Hypothalamus (tissue), 51 donors: ENCODE measurements at places on chromosomes 7 and 10.

- DNase-seq, result no peak
Measured at GRCh38 chr7:51467384-51468017, 150.9 kb upstream of the COBL start.

DNA sequence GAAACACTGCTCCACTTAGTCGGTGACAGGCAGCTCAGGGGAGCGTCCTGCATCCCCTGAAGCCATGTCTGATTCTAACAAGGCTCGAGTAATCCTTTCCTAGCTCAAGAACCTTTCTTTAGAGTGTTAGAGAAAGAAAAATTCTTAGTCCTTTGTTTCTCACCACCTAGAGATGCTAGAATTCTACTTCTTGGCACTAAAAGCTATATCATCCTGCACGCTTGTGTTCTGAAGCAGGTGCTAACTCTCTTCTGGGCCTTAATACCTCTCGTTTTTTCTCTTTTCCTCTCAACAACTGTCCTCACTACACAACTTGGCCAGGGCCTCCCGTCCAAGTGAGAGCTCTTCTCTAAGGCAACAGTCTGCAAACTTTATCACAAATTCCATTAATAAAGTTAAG, at the start of gene LYZL2:
LYZL2 (minus strand) TSS at position 101 of the 400 bp plus-strand sequence. CDS start 2,838 bp downstream, outside the sequence.
- no peak for DNase-seq

DNA sequence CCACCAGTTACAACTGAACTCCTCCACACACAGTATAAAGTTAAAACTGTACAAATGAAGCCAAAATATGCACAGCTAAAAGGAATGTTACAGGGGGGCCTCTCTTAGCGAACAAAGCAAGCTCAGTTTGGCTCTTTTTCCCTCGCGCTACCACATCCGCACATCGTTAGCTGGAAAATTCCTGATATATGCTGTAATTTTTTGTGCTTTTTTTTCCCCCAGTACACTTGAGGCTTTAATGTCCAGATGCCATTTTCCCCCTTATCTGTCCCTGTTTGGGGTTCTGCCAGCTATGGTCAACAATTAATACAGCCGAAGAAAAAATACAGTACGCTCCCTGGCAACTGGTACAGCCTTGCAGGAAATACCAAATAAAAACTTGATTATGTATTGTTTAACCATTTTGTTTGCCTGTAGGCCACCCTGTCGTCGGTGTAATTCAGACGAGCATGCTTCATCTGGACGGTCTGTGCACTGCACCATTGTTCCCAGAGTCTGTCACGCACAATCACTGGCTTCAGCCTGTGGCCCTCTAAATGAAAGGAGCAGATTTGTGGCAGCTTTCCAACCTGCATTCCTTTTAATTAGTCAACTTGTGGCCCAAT, 108.1 kb upstream of the FAM133B start:
- peak; percentile 62 for DNase-seq

DNA sequence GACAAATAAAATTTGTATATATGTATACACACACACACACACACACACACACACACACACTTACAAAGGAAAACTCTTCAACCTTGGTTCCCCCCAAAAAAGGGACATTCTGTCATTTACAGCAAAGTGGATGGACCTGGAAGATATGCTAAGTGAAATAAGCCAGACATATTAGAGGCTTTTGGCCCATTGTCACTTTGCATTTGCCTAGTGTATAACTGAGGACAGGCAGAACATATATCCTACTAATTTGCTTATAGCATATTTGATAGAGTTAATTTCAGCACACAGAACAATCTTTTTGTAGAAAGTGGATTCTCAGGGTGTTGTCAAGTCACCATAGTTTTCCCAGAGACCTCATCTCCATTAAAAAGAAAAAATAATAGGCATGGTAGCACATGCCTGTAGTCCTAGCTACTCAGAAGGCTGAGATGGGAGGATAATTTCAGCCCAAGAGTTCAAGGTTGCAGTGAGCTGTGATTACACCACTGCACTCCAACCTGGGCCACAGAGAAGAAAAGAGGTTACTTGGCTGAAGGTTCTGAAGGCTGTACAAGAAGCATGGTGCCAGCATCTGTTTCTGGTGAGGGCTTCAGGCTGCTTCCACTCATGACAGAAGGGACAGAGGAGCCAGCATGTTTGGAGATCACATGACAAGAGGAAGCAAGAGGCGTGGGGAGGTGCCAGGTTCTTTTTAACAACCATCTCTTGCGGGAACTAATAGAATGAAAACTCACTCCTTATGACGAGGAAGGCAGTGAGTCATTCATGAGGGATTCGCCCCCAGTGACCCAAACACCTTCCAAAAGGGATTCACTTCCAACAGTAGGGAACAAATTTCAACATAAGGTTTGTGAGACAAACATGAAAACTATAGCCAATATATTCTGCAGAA, 135.6 kb downstream of the TMEM168 start:
- DNase-seq, result no peak

DNA sequence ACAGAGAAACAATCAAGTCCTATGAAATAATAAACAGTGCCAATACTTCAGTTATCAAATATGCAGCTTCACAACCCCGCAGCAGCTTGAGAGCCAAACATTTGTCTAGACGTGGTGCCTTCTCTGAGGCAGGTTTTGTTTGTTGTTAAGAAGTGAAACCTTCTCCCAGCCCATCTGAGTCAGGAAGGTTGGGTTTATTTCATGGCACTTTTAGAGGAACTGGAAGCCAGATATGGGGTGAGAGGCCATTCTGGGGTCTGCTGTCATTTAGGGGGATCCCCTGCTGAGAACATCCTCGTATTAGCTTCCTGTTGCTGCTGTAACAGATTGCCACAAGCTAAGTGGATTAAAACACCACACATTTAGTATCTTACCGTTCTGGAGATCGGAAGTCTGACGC, 113.6 kb downstream of the GRK5 start:
- no peak for DNase-seq

DNA sequence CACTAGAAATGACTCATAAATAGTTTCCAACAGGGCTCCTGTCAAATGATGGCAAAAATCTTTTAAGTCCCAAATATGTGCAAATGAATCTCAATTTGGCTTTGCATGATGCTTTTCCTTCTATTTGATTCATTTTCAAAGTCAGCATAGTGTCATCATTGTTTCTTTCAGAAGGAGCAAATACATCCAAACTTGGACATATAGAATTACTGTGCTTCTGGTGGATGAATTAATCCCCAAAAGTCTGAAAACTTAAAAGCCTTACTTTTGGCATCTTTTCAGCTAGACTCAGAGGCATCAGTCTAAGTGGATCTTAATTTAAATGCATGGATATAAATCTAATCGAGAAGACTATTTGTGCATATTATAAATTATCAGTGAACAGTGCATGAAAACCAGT, 578.1 kb upstream of the FZD8 start:
- DNase-seq, result no peak

GRCh38 chr7:1567896-1568510, 1.8 kb downstream of the PSMG3 start:
- DNase-seq, result no peak

- DNase-seq, result no peak
Measured at GRCh38 chr7:49840751-49841405, 67.4 kb downstream of the VWC2 start.

GRCh38 chr7:44048031-44048795, 3.7 kb downstream of the DBNL start:
- no peak for DNase-seq

- no peak for DNase-seq
Measured at GRCh38 chr10:50216894-50217293, 34.4 kb downstream of the ASAH2 start.

GRCh38 chr10:69750011-69750373, 51.7 kb upstream of the COL13A1 start:
- no peak for DNase-seq
